WTC11 (cell line): ENCODE measurements at places on chromosomes 7 and 10. TPM values are rescaled to one million over a fixed set of nuclear protein-coding genes. Genes with fewer than 3 reads are reported as not detected.

- no peak overlapping the region for H3K4me3 ChIP-seq
- DNase-seq, result no peak
- H3K36me3 ChIP-seq, result no peaks in the 10 kb centered on the region
- no peaks in the 10 kb centered on the region; the same call in none of the 2 replicates for H3K27me3 ChIP-seq
- H3K27ac ChIP-seq, result no peak overlapping the region
Observed at GRCh38 chr7:26345202-26345601, 53.5 kb downstream of the SNX10 start.

DNA sequence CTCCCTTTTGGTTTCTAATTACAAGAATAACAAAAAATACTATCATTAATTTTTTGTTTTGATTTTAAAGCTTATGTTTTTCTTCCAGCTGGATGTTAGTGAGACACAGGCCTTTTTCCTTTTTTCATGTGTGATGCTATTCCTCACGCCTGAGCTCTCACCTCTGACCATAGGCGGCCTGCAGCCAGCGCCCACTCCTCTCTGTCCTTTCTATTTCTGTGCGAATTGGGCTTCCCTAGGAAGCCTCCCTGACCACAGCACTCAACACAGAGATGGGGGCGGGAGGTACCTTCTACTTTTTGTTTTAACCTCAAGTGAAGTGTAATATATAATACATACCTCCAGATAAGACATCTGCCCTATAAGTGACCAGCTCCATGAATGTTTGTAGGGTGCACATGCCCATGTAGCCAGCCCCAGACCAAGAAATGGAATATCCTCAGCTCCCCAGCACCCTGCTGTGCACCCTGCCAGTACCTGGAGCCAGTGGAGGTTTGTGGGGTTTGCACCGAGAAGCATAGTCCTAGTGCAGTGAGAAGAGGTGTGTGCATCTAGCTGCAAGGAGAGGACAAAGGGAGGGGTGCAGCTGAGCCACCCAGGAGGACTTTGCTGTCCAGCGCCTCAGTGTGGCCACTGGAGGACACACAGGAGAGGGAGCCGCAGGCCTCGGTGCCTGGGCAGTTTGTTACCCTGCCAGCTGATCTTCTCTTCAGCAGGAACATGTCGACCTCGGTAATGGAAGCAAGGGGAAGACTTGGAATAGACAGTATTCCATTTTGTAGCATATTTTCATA lies 38.5 kb downstream of the BNIP3 start:
- peaks cover 70% of the 10 kb centered on the region for H3K36me3 ChIP-seq
- H3K4me1 ChIP-seq, result no peaks in the 10 kb centered on the region
- H3K27me3 ChIP-seq, result no peaks in the 10 kb centered on the region
- H3K27ac ChIP-seq, result 0 out of 2 replicates have a peak overlapping the region, but pooled peaks have one; percentile 29
- peak; percentile 72 for DNase-seq

Gene HMX3
- total RNA-seq, result 0.23 TPM in 1 of 3 replicates, not detected in the others

Gene HOXA10
- total RNA-seq, result 0.07 TPM in 1 of 3 replicates, not detected in the others

GRCh38 chr10:44417761-44418160 lies 32.9 kb upstream of the CXCL12 start:
- peaks cover 9% of the 10 kb centered on the region for H3K4me1 ChIP-seq
- H3K36me3 ChIP-seq, result peaks cover 13% of the 10 kb centered on the region
- H3K27me3 ChIP-seq, result peaks cover 5% of the 10 kb centered on the region
- DNase-seq, result no peak
- H3K27ac ChIP-seq, result no peak overlapping the region
- no peak overlapping the region for H3K4me3 ChIP-seq

DNA sequence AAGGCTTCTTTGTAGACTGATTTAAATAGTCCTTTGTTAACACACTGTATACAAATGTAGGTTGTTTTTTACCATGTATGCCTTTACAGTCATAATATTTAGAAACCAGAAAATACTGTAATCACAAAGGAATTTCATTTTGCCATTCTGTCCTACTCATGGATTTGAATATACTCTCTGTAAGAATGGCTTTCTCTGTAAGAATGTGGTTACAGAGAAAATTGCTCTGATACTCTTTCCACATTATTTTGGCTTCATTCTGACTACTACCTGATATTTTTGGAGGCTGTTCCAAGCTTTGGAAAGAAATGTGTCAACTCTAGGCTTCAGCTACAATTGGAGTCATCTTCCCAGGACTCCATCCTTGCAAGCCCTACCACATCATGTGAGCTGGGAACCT lies 23.5 kb downstream of the CH25H start:
- no peak overlapping the region for H3K27ac ChIP-seq
- no peak for DNase-seq
- H3K36me3 ChIP-seq, result no peaks in the 10 kb centered on the region
- H3K4me1 ChIP-seq, result peaks cover 5% of the 10 kb centered on the region
- H3K4me3 ChIP-seq, result no peak overlapping the region

DNA sequence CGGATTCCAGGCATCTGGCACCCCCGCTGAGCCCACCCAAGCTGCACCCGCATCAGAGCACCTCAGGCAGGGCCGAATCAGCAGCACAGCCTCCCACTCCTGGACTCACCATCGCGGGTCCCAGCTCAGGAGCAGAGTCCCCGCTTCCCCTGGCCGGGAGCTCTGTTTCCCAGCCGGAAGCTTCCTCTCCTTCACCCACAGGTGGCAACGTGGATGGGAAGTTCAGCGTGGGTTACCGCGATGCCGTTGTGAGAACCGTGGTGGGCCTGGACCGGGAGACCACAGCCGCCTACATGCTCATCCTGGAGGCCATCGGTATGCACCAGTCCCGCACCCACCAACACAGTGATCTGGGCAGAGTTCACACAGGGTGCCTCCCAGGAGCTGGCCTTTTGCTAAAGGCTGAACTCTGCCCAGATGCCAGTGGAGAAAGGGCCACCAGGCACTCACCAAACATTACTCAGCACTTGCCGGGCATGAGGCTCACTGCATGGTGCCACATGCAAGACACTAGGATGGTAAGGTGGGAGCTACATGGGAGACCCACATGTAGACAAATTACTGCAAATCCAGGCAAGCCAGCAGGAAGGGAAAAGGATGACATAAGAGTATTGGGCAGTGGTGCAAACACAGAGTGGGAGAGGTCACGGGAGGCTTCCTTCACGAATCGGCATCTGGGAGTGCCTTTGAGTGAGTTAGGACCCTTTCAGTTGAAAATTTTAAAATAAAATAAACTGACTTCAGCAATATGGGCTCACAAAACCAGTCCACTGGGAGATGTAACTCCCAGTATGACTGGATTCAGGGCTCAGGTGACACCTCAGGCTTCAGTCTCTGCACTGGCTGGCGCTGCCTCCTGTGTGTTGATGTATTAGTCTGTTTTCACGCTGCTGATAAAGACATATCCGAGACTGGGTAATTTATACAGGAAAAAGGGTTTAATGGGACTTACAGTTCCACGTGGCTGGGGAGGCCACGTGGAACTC lies 10.4 kb downstream of the C10orf105 start:
- H3K4me1 ChIP-seq, result peaks cover 11% of the 10 kb centered on the region
- peak overlapping the region; percentile 31; the same call in 1 of the 2 replicates for H3K27ac ChIP-seq
- H3K27me3 ChIP-seq, result no peaks in the 10 kb centered on the region; the same call in 1 of the 2 replicates
- DNase-seq, result no peak

- no peak overlapping the region for H3K27ac ChIP-seq
- DNase-seq, result no peak
- H3K27me3 ChIP-seq, result no peaks in the 10 kb centered on the region; the same call in 1 of the 2 replicates
- no peak overlapping the region for H3K4me3 ChIP-seq
Observed at GRCh38 chr7:121833991-121834390, 39.0 kb upstream of the PTPRZ1 start.

Gene LFNG
- total RNA-seq, result 24.1 to 29.4 TPM (median 26.5 TPM) in 3 replicates

Gene HOXA3
- total RNA-seq, result 0.11 TPM in 1 of 3 replicates, not detected in the others

DNA sequence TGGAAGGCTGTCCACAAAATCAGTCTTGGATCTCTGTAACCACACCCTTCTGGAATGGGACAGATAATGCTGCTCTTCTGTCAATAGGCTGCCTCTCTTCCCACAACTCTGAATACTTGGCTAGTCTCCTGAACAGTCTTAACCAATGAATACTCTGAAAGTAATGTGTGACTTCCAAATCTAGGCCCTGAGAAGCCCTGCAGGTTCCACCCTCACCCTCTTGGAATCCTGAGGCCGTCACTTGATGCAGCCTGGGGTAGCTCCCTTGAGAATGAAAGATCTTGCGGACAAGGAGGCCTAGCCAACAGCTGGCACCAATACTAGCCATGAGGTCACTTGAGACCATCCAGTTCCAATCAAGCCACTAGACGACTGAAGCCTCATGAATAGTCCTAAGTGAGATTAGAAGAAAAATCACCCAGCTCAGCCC lies 109.2 kb downstream of the ARHGAP12 start:
- H3K27ac ChIP-seq, result no peak overlapping the region
- H3K36me3 ChIP-seq, result peaks cover 4% of the 10 kb centered on the region; the same call in 1 of the 2 replicates
- no peaks in the 10 kb centered on the region for H3K27me3 ChIP-seq
- H3K4me1 ChIP-seq, result no peaks in the 10 kb centered on the region
- no peak for DNase-seq

GRCh38 chr7:29306319-29306991 lies 111.9 kb downstream of the CHN2 start:
- no peak for DNase-seq
- H3K27ac ChIP-seq, result no peak overlapping the region
- H3K4me1 ChIP-seq, result peaks cover 62% of the 10 kb centered on the region
- H3K27me3 ChIP-seq, result no peaks in the 10 kb centered on the region

DNA sequence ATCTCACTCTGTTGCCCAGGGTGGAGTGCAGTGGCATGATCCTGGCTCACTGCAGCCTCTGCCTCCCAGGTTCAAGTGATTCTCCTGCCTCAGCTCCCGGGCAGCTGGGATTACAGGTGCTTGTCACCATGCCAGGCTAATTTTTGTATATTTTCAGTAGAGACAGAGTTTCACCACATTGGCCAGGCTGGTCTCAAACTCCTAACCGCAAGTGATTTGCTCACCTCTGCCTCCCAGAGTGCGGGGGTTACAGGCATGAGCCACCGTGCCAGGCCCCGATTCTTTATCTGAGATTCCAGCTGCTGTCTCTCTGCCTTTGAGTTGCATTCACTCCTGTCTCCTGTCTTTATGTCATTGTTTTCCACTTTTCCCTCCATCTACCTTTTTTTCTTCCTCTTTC lies 168.7 kb downstream of the TMEM178B start:
- H3K27me3 ChIP-seq, result no peaks in the 10 kb centered on the region
- H3K4me1 ChIP-seq, result peaks cover 31% of the 10 kb centered on the region
- DNase-seq, result no peak
- no peaks in the 10 kb centered on the region for H3K36me3 ChIP-seq

DNA sequence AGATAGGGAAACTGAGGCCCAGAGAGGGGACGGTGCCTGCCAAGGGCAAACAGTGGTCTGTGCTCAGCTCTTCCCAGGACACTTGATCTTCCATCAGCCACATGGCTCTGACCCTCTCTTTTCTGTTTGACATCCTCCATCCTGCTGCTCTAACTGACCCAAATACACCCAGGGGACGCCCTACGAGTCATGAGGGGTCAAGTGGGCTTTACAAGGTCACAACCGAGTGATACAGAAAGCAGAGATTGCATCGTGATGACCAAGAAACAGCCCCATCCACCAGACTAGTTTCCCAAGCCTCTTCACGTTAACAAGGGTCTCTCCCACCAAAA lies 131.2 kb upstream of the UNC5B start:
- peaks cover 16% of the 10 kb centered on the region for H3K4me1 ChIP-seq
- H3K36me3 ChIP-seq, result no peaks in the 10 kb centered on the region
- H3K27me3 ChIP-seq, result peaks cover 4% of the 10 kb centered on the region

GRCh38 chr7:64686493-64687184 lies 20.7 kb downstream of the ZNF107 start:
- DNase-seq, result no peak
- H3K4me1 ChIP-seq, result no peaks in the 10 kb centered on the region
- H3K27me3 ChIP-seq, result no peaks in the 10 kb centered on the region; the same call in 1 of the 2 replicates
- peaks cover 21% of the 10 kb centered on the region for H3K36me3 ChIP-seq

Gene ANKRD61
- total RNA-seq, result not detected in 3 replicates

DNA sequence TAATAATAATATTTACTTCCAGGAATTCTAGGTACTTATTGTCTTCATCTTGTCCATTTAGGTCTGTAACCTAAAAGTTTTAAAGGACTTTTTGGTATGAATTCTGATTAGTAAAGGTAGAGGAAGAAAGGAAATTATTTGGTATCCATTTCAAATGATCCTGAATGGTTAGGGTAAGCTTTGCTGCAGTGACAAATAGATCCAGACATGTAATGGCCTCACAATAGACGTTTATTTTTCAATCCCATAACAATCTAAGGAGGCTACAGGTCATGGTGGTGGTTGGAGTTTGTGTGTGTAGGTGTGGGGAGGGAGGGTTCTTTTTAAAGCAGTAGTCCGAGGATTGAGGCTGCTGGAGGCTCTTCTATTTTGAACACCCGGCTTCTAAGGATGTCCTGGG lies 5.3 kb downstream of the FBH1 start:
- H3K4me3 ChIP-seq, result no peak overlapping the region
- no peak for DNase-seq
- H3K4me1 ChIP-seq, result peaks cover 18% of the 10 kb centered on the region
- H3K27ac ChIP-seq, result 0 out of 2 replicates have a peak overlapping the region, but pooled peaks have one; percentile 28
- H3K27me3 ChIP-seq, result no peaks in the 10 kb centered on the region

Gene PRF1
- total RNA-seq, result 0.11 to 0.18 TPM (median 0.16 TPM) in 3 replicates

DNA sequence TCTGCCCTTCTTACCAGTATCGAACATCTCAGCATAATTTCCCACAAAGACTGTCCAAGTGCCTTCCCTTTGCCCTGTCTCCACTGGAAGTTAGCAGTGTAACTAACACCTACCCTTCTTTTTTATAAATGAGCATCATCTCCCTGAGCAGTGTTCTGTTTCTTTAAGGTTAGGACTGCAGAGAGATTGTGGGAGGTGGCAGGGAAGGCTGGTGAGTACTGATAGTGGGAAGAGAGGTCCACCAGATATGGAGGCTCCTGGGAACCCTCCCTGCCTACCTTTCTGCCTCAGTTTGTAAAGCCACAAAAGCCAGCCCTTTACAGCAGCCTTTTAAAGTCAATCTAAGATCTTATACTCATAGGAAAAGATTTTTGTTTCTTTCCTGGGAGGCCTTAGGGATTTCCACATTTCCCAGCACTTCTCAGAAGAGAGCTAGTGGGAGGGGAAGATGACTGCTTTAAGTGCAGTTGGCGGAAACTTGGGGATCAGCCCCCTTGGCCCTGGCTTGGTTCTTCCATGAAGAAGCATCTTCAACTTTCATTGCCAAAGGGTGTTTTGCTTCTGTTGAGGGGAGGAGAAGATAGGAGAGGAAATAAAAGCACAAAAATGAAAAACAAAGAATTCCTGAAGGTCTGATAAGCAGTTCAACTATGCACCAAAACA lies 36.6 kb upstream of the CALD1 start:
- no peak overlapping the region for H3K4me3 ChIP-seq
- H3K27ac ChIP-seq, result 0 out of 2 replicates have a peak overlapping the region, but pooled peaks have one; percentile 33
- H3K4me1 ChIP-seq, result peaks cover 33% of the 10 kb centered on the region

- DNase-seq, result no peak
- no peaks in the 10 kb centered on the region for H3K36me3 ChIP-seq
- H3K4me3 ChIP-seq, result no peak overlapping the region
- no peaks in the 10 kb centered on the region for H3K27me3 ChIP-seq
- H3K27ac ChIP-seq, result no peak overlapping the region
Observed at GRCh38 chr7:47776335-47776734, 171.9 kb downstream of the PKD1L1 start.

GRCh38 chr7:16004702-16005101 lies 318.2 kb upstream of the MEOX2 start:
- H3K27ac ChIP-seq, result no peak overlapping the region
- H3K27me3 ChIP-seq, result no peaks in the 10 kb centered on the region
- no peaks in the 10 kb centered on the region for H3K4me1 ChIP-seq
- H3K36me3 ChIP-seq, result no peaks in the 10 kb centered on the region
- DNase-seq, result no peak

Gene MRLN
- not detected in 3 replicates for total RNA-seq

GRCh38 chr10:52742731-52743130 lies 29.9 kb downstream of the MBL2 start:
- no peaks in the 10 kb centered on the region for H3K36me3 ChIP-seq
- H3K4me1 ChIP-seq, result no peaks in the 10 kb centered on the region
- no peak overlapping the region for H3K4me3 ChIP-seq
- no peak overlapping the region for H3K27ac ChIP-seq
- DNase-seq, result no peak
- no peaks in the 10 kb centered on the region for H3K27me3 ChIP-seq
